ENCODE measurements at places on chromosomes 3 and 15.

DNA sequence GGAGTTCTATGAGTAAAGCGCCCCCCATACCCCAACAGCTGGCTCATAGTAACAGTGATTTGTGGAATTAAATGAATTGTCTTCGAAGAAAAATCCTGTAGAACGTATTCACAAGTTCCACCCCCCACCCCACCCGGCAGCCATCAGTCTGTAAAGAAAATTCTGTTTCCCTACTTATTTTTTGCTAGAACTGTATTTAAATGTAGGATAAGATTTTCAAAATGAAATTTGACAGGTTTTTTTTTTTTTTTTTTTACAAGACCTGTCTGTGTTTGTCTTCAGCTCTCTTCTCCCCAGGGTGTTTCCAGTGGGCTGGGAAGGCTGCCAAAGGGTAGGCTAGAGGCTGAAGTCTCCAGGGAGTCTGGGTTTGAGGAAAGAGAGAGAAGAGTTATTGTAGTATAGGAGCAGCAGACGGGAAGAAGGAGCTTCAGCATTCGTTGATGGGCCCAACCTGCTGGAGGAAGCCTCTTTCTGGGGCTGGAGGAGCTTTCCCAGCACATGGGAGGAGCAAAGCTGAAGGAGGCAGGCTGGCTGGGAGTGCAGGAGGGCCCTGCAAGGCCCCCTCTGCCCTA, 130.6 kb upstream of the SEMA6D start:
- no peaks in the 10 kb centered on the region for H3K27me3 ChIP-seq
- H3K4me3 ChIP-seq: no peak overlapping the region
- no peak overlapping the region for H3K27ac ChIP-seq
- H3K36me3 ChIP-seq: no peaks in the 10 kb centered on the region
- DNase-seq: no peak

- no peak overlapping the region for H3K27ac ChIP-seq
- no peak overlapping the region for H3K4me3 ChIP-seq
- peaks cover 9% of the 10 kb centered on the region for H3K4me1 ChIP-seq
- no peaks in the 10 kb centered on the region for H3K36me3 ChIP-seq
- no peaks in the 10 kb centered on the region for H3K27me3 ChIP-seq
These were observed 19.1 kb upstream of the RAP2B start for GRCh38 chr3:153142961-153143360.

DNA sequence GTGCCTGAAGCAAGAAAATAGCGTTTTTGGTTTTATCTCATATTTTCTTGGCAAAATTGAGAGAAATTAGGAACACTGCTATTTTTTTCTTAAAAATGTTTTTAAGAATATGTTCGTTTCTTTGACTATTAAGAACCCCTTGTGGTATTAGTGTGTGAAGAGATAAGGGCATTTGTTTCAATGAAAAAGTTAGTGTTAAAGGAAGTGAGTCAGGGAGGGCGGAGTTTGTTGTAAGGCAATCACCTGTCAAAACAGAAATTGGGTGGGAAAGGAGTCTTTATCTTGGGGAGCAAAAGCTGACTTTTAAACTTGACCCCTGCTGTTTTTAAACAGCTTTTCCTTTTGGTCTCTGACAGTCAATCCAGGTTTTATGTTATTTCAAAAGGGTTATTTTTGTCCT, 4.2 kb downstream of the RAP2B start:
- no peak for DNase-seq
- peaks cover 26% of the 10 kb centered on the region for H3K4me1 ChIP-seq
- no peak overlapping the region for H3K4me3 ChIP-seq
- no peaks in the 10 kb centered on the region for H3K27me3 ChIP-seq
- no peaks in the 10 kb centered on the region for H3K36me3 ChIP-seq

DNA sequence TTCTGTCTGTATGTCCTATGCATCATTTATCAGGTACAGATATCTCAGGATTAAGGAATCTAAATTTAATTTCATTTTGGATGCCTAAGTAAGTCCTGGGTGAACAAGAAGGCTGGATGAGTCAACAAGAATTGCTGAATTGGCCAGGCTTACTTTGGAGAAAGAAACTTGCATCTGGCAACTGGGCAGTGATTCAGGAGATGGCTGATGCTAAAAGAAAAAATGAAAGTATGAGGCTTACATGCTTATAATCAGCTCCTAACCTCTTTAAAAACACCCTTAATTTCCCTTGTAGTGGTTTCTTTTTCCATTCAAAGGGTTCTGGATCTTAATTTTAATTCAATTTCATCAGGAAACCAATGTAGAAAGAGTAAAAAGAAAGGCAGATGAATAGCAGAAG, 228.8 kb upstream of the PEX5L start:
- H3K27ac ChIP-seq: no peak overlapping the region
- no peak overlapping the region for H3K4me3 ChIP-seq
- DNase-seq: no peak
- no peaks in the 10 kb centered on the region for H3K36me3 ChIP-seq

DNA sequence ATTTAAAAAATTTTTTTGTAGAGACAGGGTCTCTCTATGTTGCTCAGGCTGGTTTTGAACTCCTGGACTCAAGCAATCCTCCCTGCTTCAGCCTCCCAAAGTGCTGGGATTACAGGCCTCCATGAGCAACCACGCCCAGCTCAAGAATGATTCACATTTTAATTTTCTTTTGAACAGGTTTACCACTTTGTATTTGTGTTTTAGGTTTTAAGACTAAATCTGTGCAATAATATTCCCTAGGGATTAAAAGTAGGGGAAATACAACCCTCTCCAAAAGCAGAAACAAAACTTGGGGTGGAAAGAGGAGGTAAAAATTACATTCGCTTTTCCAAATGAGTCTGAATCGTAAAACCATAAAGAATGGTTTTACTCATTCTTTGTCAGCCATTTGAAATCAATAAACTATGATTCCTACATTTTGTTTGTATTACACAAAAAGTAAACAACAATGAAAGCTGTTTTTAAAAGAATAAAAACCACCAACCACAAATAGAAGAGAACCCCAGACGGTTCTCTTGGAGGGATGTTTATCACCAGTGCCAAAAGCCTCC, 37.8 kb downstream of the SLC24A1 start:
- H3K36me3 ChIP-seq: no peaks in the 10 kb centered on the region
- H3K4me1 ChIP-seq: no peaks in the 10 kb centered on the region
- no peak for DNase-seq

- H3K27me3 ChIP-seq: no peaks in the 10 kb centered on the region
- peaks cover 2% of the 10 kb centered on the region for H3K36me3 ChIP-seq
- H3K27ac ChIP-seq: no peak overlapping the region
- DNase-seq: no peak
- H3K4me1 ChIP-seq: peaks cover 12% of the 10 kb centered on the region
These were observed 1.8 kb downstream of the ARL8B start for GRCh38 chr3:5123937-5124336.

DNA sequence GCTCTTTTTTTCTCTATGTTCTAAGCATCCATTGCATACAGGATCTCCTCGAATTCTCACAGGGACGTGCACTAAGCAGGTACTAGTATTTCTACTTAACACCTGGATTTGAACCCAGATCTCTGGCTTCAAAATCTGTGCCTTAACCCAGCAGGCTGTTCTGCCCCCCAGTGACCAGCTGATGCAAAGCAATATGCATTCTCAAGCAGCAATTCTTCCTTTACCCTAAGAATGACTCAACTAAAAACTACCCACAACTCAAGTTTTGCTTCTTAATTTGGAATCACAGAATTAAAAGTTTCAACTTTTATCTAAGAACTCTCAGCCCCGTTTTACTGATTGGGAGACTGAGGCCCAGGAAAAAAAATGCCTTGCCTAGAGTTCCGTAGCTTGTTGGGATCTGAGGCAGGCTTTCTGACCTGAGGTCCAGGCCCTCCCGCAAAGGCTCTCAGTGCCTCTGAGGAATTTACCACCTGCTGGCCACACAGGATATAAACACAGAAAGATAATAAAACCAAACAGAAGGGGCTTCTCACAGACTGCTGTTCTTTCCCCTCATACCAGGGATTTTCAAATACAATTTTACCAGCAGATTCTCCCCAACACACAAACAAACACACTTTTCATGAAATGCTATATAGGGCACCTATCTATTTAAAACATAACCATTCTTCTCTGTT, 115.4 kb upstream of the RAD18 start:
- no peak overlapping the region for H3K4me3 ChIP-seq
- peaks cover 18% of the 10 kb centered on the region for H3K4me1 ChIP-seq
- H3K27me3 ChIP-seq: no peaks in the 10 kb centered on the region
- DNase-seq: no peak
